ENCODE measurements at places on chromosomes 2 and 18.
A peak's percentile ranks its signal among the peaks of the same experiment; 100 is the strongest.

- no peak for DNase-seq
Observed at GRCh38 chr2:144479138-144479537, 40.8 kb downstream of the ZEB2 start.

DNA sequence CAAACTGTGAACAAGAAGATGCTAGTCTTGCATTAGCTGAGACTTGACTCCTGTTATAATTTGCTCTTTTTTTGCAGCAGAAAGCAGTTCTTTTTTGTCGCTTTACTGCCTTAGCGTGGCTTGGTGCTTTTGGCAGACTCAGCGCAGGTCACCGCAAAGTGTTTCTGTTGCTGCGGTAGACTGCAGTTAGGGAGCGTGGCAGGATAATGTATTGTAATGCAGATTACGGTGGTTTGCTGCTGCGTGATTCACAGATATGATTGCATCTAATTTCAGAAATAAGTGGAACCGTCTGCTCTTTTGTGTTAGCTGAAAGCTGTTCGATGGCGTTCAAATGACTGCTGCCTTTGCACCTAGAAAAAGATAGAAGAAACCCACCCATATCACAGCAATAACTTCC is 131.6 kb upstream of the SATB2 start:
- DNase-seq: no peak

DNA sequence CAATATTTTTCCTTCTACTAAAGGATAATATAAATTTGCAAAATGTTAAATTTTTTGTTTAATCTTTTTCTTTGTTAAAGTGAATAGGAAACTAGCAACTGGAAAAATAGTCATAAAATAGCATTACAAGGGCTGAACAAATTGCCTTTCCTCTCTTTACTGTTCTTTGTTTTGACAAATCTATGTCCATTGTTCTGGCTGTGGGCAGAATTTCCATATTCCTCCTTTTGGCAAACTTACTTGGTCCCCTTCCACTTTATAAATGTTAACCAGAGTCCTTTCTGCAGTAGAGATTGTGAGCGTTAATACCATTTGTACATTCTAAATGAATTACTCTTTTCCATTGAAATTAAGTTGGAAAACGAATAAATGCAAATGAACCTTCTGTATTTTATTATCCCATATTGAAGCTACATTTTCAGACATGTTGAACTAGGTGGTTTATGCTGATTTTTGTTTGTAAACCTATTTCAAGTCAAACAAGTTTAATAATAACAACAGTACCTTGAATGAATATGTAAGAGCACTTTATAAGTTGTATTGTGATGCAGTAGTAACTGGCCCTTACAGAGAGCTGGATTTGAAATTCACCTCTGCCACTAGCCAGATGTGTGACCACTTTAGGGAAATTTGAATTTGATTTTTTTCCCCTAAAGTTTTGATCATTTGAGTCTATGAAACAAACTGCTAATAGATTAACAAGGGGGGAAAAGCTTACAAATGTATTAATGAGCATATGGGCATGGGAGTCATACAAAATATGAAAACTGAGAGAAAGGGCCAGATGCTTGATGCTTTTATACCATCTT is 3.3 kb downstream of the RNF125 start:
- no peak for DNase-seq

GRCh38 chr2:110126086-110126773 is 10.6 kb upstream of the MALL start:
- no peak for DNase-seq

DNA sequence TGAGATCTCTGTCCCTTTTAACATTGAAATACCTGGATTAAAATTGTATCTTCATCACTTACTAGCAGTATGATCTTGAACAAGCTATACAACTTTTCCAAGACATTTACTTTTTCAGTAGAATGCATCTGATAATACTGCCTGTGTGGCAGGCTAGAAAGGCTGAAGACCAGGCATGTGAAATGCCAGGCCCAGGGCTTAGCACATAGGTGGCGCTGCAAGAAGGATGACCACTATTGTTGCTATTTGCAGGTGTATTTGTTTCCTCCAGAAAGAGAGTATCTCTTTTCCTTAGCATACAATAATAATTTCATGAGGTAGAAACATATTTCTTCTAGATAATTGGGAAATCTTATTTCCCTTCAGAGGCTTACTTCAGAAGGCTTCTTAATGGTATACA is 331.3 kb downstream of the THSD7B start:
- no peak for DNase-seq

GRCh38 chr18:2916184-2916583 is 69.4 kb downstream of the EMILIN2 start:
- no peak for DNase-seq

DNA sequence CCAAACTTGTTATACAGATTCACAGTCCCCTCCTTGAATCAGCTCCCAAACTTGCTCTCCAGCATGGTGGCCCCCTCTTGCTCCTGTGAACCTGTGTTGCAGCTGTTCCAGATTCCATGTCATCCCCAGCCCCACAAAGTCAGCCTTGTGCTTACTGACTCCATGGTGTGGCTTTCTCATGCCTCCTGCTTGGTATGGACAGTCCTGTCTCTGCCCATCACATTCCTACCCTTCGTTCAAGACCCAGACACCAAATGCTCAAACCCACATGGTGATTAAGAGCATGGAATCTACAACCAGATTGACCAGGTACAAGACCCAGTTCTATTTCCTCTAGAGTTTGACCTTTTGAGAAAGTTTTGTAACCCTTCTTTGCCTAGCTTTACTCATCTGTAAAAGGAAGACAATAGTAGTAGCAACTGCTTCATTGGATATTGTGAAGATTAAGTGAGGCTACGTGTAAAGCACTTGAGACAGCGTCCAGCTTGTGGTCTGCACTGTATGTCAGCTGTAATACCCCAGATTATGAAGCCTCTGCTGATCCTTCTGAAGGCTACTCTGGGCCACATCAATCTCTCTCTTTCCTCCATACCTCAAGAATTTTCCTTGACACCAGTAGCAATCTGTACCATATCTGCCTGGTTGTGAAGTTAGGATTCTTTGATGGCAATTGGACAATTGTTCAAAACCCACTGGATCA is 146.4 kb upstream of the HAAO start:
- no peak for DNase-seq

DNA sequence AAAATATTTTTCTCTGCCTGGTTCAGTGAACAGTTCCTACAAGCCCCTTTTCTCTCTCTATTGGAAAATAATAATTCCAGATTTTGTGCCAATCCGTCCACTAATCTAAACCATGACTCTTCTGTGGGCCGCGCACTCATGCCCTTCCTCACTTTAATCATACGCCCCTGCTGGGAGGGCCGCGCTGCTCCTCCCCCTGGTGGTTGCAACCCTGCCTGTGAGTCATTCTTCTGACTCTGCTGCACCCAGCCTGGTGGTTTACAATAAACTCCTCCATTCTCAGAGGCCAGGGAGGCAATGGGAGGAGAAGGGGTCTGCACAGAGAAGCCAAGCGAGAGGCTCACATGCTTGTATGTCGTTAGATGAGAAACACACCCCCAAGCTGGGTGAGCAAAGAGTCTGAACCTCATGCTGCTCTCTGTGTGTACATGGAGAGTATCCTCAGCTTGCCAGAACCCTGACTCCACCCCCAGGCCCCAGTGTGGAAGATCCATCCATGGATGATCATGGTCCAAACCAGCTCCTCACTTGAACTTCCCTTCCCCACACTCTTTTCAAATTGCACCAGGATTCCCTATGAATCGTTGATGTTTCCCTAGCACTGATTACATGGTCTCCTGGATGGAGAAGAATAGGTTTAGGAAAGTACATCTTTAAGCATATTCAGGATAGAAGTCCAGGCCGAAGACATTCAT is 228.9 kb downstream of the ANKRD30B start:
- no peak for DNase-seq

GRCh38 chr2:174902506-174903263 is 102.5 kb downstream of the CHN1 start:
- no peak for DNase-seq

DNA sequence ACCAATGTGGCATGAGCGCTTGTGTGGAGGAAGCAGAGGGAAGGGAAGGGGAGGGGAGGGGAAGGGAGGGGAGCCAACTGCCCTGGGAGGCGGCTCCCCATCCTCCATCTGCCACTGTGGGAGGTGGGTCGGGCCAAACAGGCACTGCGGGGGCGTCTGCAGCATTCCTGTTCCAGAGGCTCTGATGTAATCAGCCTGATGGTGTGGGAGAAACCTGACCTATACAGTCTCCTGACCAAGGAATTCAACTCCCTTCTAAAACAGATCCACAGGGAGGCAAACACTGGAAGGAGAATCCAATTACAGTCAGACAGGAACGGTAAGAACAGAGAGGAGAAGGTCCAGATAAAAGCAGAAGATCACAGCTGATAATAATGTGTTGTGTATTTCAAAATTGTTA is 88.8 kb downstream of the CD8B2 start:
- DNase-seq: no peak

- no peak for DNase-seq
Observed at GRCh38 chr18:9416563-9417072, 58.7 kb upstream of the RALBP1 start.

GRCh38 chr2:174224665-174225288 is 23.6 kb downstream of the OLA1 start:
- DNase-seq: no peak

DNA sequence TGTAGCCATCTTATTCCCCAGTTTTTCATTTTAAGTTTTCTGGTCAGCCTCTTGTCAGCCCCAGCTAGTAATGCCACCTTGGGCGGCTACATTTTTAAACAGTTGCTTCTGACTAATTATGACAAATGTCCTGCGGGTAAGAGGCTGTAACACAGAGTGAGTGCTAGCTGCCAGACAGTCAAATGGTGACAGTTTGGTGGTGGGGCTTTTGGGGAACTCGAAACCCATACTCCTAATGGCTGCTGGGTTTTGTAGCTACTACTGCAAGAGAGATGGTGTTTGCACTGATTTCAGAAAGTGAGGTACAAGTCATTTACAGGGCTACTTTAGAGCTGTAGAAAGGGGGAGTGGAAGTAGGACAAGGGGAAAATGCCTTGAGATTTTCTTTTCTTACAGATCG is 48.2 kb downstream of the ZCCHC2 start:
- DNase-seq: no peak

DNA sequence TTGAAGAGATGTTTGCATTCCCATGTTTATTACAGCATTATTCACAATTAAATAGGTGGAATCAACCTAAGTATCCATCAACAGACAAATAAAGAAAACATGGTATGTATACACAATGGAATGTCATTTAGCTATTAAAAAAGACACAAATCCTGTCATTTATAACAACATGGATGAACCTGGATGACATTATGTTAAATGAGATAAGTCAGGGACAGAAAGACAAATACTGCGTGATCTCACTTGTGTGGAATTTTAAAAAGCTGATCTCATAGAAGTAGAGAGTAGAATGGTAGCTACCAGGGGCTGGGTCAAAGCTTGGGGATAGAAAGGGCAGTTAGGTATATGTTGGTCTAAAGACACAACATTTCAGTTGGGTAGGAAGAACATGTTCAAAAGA is 376.3 kb downstream of the EPHA4 start:
- no peak for DNase-seq

DNA sequence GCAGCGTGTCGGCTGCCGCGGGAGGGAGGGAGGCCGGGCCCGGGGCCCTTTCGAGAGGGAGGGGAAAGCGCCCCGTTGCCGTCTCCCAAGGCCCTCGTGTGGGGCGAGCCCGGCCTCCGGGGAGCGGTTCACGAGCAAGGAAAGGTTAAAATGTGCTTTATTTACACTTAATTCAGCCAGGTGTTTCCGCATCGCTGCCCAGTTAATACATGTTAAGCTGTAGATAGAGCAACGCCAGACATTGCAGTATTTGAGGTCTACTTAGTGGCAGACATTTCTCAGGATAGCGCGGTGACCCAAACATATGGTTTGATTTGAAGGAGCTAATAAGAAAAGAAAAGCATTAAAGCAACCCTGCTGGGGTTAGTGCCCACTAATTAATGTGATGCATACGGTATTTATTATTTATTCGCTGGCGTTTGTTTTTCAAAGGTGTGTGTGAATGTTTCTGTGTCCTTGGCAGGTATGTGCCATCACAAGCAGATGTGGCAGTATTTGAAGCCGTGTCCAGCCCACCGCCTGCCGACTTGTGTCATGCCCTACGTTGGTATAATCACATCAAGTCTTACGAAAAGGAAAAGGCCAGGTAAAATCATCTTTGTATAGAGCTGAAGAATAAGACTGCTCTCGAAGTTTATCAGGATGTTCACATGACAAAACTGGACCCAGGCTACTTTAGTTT is 571 bp downstream of the EEF1B2 start:
- peak; percentile 7 for DNase-seq

- DNase-seq: no peak
Observed at GRCh38 chr2:198518935-198519334, 714.5 kb downstream of the PLCL1 start.

DNA sequence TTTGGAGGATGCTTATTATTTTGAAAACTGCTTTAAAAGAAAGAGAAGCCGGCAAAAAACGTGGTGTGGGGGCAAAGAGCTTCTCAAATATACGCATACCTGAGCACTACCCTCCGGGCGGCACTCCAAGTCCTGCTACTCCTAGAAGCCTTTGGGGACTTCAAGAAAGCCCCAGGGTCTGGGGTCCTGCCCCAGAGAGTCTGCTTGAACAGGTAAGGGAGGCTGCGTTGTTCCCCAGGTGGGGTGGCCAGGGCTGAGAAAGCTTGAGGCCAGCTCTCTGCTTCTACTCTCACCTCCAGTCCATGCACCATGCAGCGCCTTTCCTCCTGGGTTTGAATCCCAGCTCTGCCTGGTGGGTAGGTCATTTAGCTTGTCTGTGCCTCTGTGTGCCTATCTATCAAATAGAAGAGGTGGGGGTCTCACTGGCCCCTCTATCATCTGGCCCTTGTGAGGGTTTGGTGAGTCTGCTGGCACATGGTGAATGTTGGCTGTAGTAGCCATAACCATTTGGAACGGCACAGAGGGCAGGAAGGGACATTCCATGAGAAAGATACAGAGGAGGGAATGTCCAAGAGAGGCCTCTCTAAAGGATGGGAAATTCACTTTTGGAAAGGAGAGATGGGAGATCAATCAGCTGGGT is 19.5 kb downstream of the MALL start:
- no peak for DNase-seq

GRCh38 chr2:203732953-203733510 is 26.6 kb downstream of the CD28 start:
- DNase-seq: no peak

DNA sequence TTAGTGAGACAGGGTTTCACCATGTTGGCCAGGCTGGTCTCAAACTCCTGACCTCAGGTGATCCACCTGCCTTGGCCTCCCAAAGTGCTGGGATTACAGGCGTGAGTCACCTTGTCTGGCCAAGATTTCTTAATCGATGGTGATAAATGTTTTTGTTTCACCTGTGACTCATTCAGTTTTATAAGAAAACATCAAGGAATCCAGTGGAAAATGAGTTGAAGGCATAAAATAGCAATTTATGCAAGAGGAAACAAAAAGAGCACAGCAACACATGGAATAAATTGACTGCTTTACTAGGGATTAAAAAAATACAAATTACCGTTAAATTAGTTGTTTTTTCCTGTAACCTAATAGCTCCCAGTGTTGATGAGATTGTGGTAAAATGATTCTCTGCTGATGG is 80.2 kb downstream of the CDK15 start:
- DNase-seq: no peak

DNA sequence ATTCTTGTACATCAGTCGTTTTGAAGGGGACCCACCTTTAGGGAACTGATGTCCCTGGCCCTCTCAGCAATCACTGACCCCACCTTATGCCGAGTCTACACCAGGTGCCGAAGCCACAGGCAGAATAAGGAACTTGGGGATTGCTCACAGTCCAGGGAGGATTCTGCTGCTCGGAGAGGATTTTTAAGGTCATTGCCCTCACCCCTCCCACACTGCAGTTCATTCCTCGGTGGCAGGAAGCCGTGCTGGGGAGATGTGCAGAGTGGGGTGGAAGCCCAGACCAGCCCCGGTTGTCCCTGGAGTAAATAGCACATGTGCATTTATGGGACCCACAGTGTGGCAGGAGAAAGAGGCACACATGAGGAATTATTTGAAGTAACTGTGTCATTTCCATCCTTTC is 50.4 kb downstream of the PLB1 start:
- DNase-seq: no peak

All from stimulated activated CD4-positive, alpha-beta T cell treated with anti-CD3 and anti-CD28 coated beads, Interleukin-1b, Interleukin-23, amount 100 ng/mL, for 48 hours (primary cell).